ENCODE measurements at places on chromosomes 2 and 18.

DNA sequence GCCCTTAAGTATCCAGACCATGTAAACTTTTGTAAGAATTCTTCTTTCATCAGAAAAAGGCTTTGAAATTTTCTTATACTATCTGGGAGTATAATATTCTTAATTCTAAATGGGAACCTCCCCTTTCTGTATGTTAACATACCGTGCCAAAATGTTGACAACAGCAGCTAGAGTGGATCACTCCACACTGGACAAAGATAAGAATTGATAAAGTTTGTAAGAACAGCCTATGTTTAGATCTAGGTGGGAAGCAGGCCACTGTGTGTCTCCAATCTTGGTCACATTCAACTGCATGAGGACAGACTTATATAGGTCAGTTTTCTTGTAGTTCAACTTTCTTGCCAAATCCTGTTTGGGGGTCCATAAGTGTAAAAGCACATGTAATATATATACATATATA, 235.7 kb downstream of the RPIA start:
- no peak for DNase-seq

DNA sequence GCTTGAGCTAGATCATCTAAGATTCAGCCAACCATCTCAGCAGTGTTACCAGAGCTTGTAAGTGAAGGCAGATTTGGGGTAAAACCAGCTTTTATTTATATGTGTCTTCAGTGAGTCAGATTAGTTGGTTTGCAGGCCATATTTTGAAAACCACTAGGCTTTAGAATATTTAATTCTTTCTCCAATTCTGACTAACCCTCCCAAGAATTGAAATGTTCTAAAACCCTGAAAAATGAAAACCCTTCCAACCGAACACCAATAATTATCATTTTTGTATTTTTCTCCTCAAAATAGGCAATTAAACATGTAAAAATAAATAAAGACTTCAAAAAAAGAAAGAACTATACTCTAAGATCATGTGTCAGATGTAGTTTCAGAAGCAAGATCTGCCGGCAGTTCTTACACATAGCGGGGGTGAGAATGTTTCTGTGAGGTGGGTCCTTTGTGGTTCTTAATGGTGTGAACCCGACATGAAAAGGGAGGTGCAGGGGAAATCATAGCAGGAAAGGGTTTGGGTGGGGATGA, 14.2 kb downstream of the PLEK start:
- DNase-seq = no peak

- DNase-seq = no peak
Measured at GRCh38 chr2:128344101-128344500, 25.4 kb upstream of the HS6ST1 start.

DNA sequence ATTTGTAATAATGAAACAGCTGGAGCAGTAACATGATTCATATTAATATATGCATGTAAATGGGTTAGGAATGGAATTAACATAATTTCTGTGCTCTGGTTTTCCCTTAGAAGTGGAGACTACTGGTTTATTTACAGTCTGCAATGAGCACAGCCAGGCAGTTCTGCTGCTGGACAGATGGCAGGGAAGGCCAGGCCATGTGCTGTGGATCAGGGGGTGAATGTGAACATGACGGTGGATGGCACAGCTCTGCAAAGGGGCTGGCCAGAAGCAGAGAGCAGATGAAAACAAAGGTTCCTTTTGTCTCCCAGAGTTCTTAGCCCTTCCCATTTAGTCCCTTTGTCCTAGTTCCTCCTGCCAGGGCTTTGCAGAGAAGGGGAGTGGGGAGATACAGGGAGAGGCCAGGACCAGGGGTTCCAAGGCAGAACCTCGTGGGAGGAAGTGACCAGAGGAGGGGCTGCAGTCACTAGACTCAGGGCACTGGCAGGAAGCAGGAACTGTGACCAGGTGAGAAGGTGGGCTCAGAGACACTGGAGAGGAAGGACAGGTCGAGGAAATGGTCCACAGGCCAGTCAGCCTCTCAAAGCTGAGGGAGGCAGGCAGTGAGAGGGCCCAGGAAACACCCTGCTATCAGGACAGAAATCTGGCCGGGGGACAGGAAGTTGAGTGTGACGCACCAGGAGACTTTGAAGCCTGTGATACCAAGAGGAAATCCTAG, 112.9 kb upstream of the ATP8B1 start:
- DNase-seq = no peak

- no peak for DNase-seq
Measured at GRCh38 chr2:10019174-10019573, 24.2 kb upstream of the KLF11 start.

- no peak for DNase-seq
Measured at GRCh38 chr18:80197528-80197927, 49.8 kb downstream of the PARD6G start.

DNA sequence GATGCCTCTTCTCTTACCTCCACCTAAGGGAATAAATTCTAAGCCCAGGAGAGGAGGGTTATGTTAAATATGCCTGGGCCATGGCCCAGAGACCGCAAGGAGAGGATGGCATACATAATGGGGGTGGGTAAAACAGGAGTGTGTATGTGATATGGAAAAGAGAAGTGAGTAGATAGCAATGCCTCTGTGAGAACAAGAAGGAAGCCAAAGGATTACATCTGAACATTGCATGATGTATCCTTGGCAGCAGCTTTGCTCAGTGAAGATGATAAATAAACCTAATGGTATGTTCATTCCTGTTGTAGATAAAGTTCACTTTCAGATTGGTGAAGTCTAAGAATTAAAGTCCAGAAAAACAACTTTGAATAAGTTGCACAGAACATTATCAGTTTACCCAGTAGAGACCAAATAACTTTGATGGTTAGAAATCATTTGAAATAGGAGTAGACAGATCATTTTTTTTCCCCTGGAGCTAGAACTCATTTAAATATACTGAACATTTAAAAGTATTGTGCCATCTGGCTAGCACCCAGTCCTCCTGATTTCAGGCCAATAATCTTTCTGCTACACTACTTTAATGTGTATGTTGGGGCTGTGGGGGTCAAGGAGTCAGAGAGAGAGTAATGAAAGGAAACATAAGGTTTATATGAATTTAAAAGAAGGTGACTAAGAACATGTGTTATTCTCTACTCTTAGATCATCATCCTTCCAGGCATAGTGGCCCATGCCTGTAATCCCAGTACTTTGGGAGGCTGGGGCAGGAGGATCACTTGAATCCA, 231.7 kb downstream of the PARD3B start:
- DNase-seq = no peak

- no peak for DNase-seq
Measured at GRCh38 chr2:134195341-134195740, 58.5 kb upstream of the MGAT5 start.
